Activated T-helper 2 cell treated with anti-CD3 and anti-CD28 coated beads, Interferon-gamma antibody, Interleukin-2, Interleukin-4, amounts not matched to agents 10 μg/mL and 5 μg/mL and 100 μg/mL, durations not matched to agents 14 hours and 24 hours and 36 hours (primary cell): ENCODE measurements at places on chromosomes 12 and 14.

GRCh38 chr14:73146111-73146510 is 9.8 kb downstream of the PSEN1 start:
- DNase-seq: no peak

GRCh38 chr14:56490379-56490778 is 89.2 kb upstream of the TMEM260 start:
- no peak for DNase-seq

DNA sequence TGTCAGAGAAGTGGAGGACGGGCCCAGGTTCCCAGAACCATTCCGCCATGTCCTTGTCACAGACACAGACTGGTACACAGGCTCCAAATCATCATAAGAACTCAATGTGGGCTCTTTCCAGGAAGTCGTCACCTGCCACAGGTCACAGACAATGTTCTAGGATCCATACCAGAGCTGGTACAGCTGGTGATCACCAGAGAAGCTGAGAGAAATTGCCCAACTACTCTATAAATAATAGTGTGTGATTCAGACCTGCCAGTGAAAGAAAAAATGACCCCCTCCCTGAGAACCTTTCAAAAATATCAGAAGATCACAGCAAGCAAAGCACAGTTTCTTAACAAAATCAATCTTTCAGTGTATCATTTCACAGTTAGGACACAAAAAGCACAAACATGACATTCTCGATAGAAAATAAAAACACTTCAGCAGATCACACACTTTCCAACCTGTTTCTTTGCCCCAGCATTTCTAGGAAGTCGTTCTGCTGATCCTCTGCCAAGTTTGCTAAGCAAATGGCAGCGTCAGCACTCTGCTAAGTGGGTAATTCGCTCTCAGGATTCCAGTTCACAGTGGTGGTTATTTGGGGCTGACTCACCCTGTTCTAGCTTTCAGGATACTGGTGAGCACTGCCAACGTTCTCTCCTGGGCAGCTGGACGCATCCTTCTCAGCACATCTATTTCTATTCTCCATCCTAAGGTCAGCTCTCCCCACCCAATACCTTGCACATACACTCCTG is 223.3 kb upstream of the SFSWAP start:
- no peak for DNase-seq

GRCh38 chr14:61609884-61610283 is 85.4 kb upstream of the HIF1A start:
- DNase-seq: no peak

DNA sequence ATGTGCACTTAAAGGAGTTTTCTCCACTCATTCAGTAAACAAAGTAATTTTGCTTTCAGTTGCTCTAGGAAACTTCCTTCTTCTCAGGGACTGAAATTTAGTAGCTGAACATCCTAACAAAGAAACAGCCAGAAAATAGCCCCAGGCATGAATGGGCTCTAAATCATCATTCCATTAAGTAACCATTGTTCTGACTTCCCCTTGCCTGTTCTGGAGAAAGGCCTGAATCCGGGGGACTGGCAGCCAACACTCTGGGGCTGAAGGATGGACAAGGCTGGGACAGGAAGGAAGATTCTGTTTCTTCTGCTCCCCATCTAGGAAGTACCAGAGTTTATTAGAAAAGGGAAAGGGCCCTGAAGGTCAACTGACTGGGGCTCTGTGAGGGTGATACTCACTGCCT is 104.5 kb downstream of the ESRRB start:
- no peak for DNase-seq
